ENCODE measurements at places on chromosomes 4 and X. TPM values are rescaled to one million over a fixed set of nuclear protein-coding genes. Genes with fewer than 3 reads are reported as not detected.

IBSP gene
- total RNA-seq = 1.2 TPM

GAGE13 gene
- not detected for total RNA-seq

DNA sequence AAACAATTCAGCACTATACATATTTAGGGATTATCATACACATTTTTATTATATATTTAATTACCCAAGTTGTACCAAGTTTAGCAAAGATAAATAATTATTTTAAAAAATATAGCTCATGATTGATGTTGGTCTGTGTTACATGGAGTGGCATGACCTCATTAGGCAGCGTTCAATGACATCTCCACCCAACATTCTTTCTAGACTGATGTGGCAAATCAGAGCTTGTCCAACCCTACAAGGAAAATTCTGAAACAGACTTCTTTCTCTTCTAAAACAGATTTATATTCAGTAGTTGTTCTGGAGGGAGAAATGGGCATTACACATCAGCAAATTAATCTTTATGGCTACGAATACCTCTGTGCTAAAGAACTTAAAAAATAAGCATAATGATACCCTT, 189.7 kb downstream of the PDGFC start:
- no peak overlapping the region for H3K4me3 ChIP-seq
- no peak overlapping the region for H3K27ac ChIP-seq
- no peaks in the 10 kb centered on the region for H3K27me3 ChIP-seq

GRCh38 chr4:36385951-36386571, 104.6 kb downstream of the DTHD1 start:
- H3K36me3 ChIP-seq = no peaks in the 10 kb centered on the region
- no peaks in the 10 kb centered on the region for H3K4me1 ChIP-seq
- H3K27me3 ChIP-seq = no peaks in the 10 kb centered on the region
- no peak for DNase-seq

FHDC1 gene
- total RNA-seq = 5.5 TPM

DNA sequence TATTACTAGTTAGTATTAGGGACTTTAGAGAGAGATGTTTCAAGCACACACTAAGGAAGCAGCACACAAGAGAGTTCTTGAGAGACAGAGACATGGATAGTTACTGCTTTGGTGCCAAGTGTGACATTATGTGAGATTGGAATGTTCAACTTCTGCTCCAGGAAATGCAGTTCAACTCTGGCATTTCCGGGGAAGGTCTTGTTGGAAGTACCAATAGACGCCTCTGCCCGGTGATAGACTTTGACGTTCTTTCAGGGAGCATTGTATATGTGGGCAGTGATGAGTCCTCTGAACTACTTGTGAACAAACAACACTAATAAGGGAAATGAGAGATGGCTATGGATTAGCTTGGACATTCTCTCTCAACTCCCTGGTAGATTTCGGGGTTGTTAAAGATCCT, 638.1 kb upstream of the BOD1L1 start:
- no peak overlapping the region for H3K4me3 ChIP-seq
- H3K4me1 ChIP-seq = no peaks in the 10 kb centered on the region
- H3K36me3 ChIP-seq = no peaks in the 10 kb centered on the region
- DNase-seq = no peak
- no peak overlapping the region for H3K27ac ChIP-seq

DCAF4L1 gene
- 0.20 TPM for total RNA-seq

DNA sequence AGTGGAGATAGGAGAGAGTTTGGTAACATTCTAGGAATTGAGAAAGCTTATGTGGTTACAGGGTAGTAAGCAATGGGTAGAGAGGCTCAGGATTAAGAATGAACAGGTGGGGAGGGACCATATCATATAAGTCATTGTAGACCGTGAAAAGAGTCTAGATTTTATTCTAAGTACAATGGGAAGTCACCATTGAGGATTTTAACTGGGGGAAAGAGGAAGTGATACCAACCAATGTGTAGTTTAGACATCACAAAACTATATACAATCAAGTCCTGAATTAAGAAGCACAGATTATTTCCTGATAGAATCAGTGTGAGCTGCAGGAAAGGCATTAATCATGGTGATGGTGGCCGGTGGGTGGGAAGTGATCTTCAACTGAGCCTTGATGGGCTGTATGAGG, 178.3 kb upstream of the ZIC3 start:
- no peak overlapping the region for H3K4me3 ChIP-seq
- no peak overlapping the region for H3K27ac ChIP-seq
- H3K27me3 ChIP-seq = no peaks in the 10 kb centered on the region
- no peaks in the 10 kb centered on the region for H3K36me3 ChIP-seq
- no peaks in the 10 kb centered on the region for H3K4me1 ChIP-seq

GRCh38 chr4:15926486-15926885, 12.1 kb downstream of the FGFBP1 start:
- peaks cover 7% of the 10 kb centered on the region for H3K4me1 ChIP-seq
- H3K4me3 ChIP-seq = no peak overlapping the region
- no peak for DNase-seq
- H3K36me3 ChIP-seq = no peaks in the 10 kb centered on the region
- H3K27me3 ChIP-seq = no peaks in the 10 kb centered on the region

- H3K27ac ChIP-seq = no peak overlapping the region
- no peaks in the 10 kb centered on the region for H3K36me3 ChIP-seq
- no peak overlapping the region for H3K4me3 ChIP-seq
Measured at GRCh38 chrX:41720125-41720779, 3.7 kb upstream of the GPR82 start.

DNA sequence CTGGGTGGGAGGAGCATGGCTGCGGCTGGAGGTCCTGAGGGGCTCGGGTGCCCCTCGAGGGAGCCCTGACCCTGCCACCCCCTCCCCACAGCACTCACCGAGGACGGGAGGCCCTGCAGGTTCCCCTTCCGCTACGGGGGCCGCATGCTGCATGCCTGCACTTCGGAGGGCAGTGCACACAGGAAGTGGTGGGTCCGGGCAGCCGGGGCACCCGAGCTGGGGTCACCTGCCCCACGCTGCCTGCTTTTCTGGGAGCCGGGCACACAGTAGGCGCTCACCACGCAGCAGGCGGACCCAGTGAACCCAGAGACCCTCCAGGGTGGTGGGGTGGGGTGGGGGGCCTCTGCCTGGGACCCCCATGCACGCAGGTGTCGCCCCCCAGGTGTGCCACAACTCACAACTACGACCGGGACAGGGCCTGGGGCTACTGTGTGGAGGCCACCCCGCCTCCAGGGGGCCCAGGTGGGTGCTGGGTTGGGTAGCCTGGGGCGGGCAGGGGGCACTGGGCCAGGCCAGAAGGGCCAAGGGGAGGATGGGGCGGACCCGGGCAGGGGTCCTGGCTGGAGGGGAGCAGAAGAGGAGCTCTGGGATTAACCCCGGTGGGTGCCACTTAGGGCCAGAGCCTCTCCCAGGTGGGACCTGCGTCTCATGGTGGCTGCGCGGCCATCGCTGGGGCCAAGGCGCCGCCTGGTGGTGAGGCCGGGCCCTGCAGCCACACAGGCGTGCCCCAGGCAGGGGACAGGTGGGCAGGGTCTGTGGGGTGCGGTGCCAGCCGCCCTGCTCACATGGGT, 1.4 kb downstream of the HGFAC start:
- peaks cover 72% of the 10 kb centered on the region for H3K36me3 ChIP-seq
- no peak for DNase-seq
- no peaks in the 10 kb centered on the region for H3K27me3 ChIP-seq

GRCh38 chr4:1302159-1302558, 12.5 kb downstream of the MAEA start:
- H3K36me3 ChIP-seq = peaks cover 44% of the 10 kb centered on the region
- no peak overlapping the region for H3K4me3 ChIP-seq
- no peak overlapping the region for H3K27ac ChIP-seq
- no peaks in the 10 kb centered on the region for H3K4me1 ChIP-seq
- no peaks in the 10 kb centered on the region for H3K27me3 ChIP-seq
- DNase-seq = no peak

GRCh38 chr4:61772126-61772525, 572.0 kb downstream of the ADGRL3 start:
- no peak overlapping the region for H3K27ac ChIP-seq
- no peak overlapping the region for H3K4me3 ChIP-seq

GRCh38 chr4:48212165-48212564, 57.5 kb downstream of the TEC start:
- H3K36me3 ChIP-seq = no peaks in the 10 kb centered on the region
- DNase-seq = no peak
- no peak overlapping the region for H3K4me3 ChIP-seq
- H3K27ac ChIP-seq = no peak overlapping the region
- H3K27me3 ChIP-seq = no peaks in the 10 kb centered on the region
- H3K4me1 ChIP-seq = no peaks in the 10 kb centered on the region

- no peaks in the 10 kb centered on the region for H3K4me1 ChIP-seq
- no peak overlapping the region for H3K4me3 ChIP-seq
- no peaks in the 10 kb centered on the region for H3K36me3 ChIP-seq
- DNase-seq = no peak
Measured at GRCh38 chr4:117949621-117950020, 84.7 kb upstream of the NDST3 start.

- H3K4me3 ChIP-seq = no peak overlapping the region
- H3K4me1 ChIP-seq = no peaks in the 10 kb centered on the region
- no peaks in the 10 kb centered on the region for H3K36me3 ChIP-seq
- no peak overlapping the region for H3K27ac ChIP-seq
Measured at GRCh38 chr4:176406736-176407135, 87.0 kb downstream of the SPCS3 start.

- no peak overlapping the region for H3K27ac ChIP-seq
- no peaks in the 10 kb centered on the region for H3K36me3 ChIP-seq
- no peak overlapping the region for H3K4me3 ChIP-seq
- no peaks in the 10 kb centered on the region for H3K27me3 ChIP-seq
- no peaks in the 10 kb centered on the region for H3K4me1 ChIP-seq
Measured at GRCh38 chr4:73599182-73599581, 21.1 kb downstream of the RASSF6 start.

PLP2 gene
- total RNA-seq = 3.6 TPM

DCX gene
- total RNA-seq = 33.4 TPM

COX7B2 gene
- not detected for total RNA-seq

KIAA1210 gene
- total RNA-seq = 0.69 TPM

- H3K4me1 ChIP-seq = no peaks in the 10 kb centered on the region
- H3K27ac ChIP-seq = no peak overlapping the region
- DNase-seq = no peak
- H3K4me3 ChIP-seq = no peak overlapping the region
- no peaks in the 10 kb centered on the region for H3K27me3 ChIP-seq
Measured at GRCh38 chr4:11072999-11073398, 355.7 kb downstream of the HS3ST1 start.

LEF1 gene
- total RNA-seq = 50.5 TPM

CLCN4 gene
- 63.0 TPM for total RNA-seq

SPANXA1 gene
- not detected for total RNA-seq
